Body of pancreas (tissue), 4 donors: ENCODE measurements at places on chromosomes 4 and X. TPM values are rescaled to one million over a fixed set of nuclear protein-coding genes. Genes with fewer than 3 reads are reported as not detected.

- no peaks in the 10 kb centered on the region for H3K27me3 ChIP-seq
- H3K4me3 ChIP-seq: no peak overlapping the region
- no peak for DNase-seq
- no peaks in the 10 kb centered on the region for H3K4me1 ChIP-seq
These were observed 152.7 kb downstream of the GABRG1 start for GRCh38 chr4:45971108-45971507.

DNA sequence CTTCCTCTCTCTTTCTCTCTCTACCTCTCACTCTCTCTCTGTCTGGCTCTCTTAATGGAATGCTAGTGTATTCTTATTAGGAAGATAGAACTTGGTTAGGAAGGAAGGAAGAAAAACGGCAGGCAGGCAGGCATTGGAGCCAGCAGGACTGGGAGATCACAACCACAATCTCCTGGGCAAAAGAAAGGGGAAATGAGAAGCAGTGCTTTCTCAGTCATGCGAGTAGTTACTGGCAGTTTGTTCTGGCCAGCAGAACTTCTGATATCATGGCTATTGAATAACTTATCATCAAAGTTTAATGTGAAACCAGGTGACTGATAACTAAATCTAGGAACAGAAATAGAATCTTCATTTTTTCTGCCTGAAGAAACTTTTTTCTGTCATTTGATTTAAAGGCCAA is 60.9 kb upstream of the PAGE1 start:
- H3K27ac ChIP-seq: no peak overlapping the region
- H3K4me3 ChIP-seq: no peak overlapping the region
- no peaks in the 10 kb centered on the region for H3K27me3 ChIP-seq
- H3K36me3 ChIP-seq: no peaks in the 10 kb centered on the region

The DSPP gene
- not detected for total RNA-seq

- no peaks in the 10 kb centered on the region for H3K36me3 ChIP-seq
- H3K27me3 ChIP-seq: no peaks in the 10 kb centered on the region
- no peak overlapping the region for H3K4me3 ChIP-seq
- no peak overlapping the region for H3K27ac ChIP-seq
- H3K4me1 ChIP-seq: no peaks in the 10 kb centered on the region
These were observed 26.3 kb upstream of the ZMAT1 start for GRCh38 chrX:101958139-101958538.

The IL2 gene
- not detected for total RNA-seq

GRCh38 chr4:40845154-40845835 is 95.5 kb downstream of the NSUN7 start:
- H3K27ac ChIP-seq: no peak overlapping the region
- DNase-seq: no peak
- no peaks in the 10 kb centered on the region for H3K36me3 ChIP-seq
- H3K4me1 ChIP-seq: no peaks in the 10 kb centered on the region
- no peak overlapping the region for H3K4me3 ChIP-seq

DNA sequence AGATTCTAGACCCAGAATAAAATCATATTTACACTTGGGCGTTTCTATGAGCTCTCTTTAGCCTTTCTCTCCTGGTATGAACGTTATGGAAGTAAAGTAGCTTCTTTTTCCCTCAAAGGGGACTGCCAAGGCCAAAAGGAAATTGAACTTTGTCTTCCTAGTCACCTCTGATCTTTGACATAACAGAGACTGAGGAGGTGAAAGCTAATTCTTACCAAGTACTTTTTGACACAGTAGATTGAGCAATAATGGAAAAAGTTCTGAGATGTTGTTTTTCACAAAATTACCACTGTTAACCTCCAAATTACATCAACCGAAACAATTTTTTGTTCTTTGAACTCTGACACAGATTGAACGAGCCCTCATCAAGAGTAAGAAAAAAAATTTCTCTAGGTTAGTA is 318.4 kb downstream of the TEX13A start:
- H3K4me3 ChIP-seq: no peak overlapping the region
- H3K36me3 ChIP-seq: no peaks in the 10 kb centered on the region
- H3K27ac ChIP-seq: no peak overlapping the region
- H3K4me1 ChIP-seq: no peaks in the 10 kb centered on the region

- no peaks in the 10 kb centered on the region for H3K27me3 ChIP-seq
- no peaks in the 10 kb centered on the region for H3K4me1 ChIP-seq
- no peaks in the 10 kb centered on the region for H3K36me3 ChIP-seq
- no peak overlapping the region for H3K27ac ChIP-seq
- H3K4me3 ChIP-seq: no peak overlapping the region
These were observed 552.7 kb upstream of the TENM3 start for GRCh38 chr4:181690498-181690897.

The CXCL8 gene
- total RNA-seq: 3.9 TPM

DNA sequence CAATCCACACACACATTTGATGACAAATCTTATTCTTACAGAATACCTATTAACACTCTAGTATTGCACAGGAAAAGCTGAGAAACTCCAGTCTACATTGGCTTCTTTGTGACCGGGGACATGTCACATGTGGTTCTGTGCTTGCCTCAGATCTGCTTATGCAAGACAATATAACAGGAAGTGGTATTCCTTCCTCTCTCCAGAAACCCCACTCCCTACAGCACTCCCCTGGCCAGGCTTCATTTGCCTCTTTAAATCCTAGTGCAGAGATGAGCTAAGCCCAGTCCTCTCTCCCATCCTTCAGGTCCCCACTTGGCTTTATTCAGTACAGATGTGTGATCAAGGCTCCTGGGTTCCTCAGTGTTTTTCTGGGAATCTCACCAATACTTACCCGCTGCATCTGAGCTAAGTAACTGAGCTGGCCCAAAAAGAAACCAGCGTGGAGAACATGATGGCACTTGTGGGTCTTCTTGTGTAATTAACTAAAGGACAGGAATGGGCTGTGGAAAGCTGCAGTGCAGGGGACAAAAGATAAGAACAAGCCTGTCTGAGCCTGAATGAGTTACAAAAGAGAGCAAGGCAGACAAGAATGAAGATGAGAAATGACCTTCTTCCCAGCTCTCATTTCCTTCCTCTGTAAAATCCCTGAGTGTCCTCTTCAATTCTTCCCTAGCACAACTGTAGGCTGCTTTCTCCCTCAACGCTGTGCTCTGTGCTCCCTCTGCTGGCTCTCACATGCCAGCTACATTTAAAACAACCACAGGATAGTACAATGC is 105.6 kb downstream of the HNRNPD start:
- peak; percentile 59 for DNase-seq
- H3K27ac ChIP-seq: no peak overlapping the region
- no peaks in the 10 kb centered on the region for H3K36me3 ChIP-seq
- no peaks in the 10 kb centered on the region for H3K27me3 ChIP-seq
- H3K4me3 ChIP-seq: no peak overlapping the region

DNA sequence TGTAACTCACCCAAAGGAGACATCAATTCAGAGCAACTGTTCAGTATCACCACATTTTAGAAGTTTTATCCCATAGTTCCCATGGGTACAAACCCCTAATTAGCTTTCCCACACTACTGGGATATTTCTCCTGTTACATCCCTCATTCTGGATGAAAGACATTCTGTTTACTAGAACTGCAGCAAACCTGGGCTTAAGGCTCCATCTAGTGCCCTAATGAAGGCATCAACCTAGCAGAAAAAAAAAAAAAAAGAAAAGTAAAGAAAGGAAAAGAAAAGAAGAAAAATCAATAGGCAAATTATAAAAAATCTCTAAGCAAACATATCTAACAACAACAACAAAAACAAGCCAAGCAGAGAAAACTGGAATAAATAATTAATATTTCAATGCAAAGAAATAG is 133.7 kb upstream of the CPXCR1 start:
- no peak overlapping the region for H3K4me3 ChIP-seq
- no peak for DNase-seq
- H3K27me3 ChIP-seq: no peaks in the 10 kb centered on the region
- H3K36me3 ChIP-seq: no peaks in the 10 kb centered on the region
- H3K4me1 ChIP-seq: no peaks in the 10 kb centered on the region
- no peak overlapping the region for H3K27ac ChIP-seq

DNA sequence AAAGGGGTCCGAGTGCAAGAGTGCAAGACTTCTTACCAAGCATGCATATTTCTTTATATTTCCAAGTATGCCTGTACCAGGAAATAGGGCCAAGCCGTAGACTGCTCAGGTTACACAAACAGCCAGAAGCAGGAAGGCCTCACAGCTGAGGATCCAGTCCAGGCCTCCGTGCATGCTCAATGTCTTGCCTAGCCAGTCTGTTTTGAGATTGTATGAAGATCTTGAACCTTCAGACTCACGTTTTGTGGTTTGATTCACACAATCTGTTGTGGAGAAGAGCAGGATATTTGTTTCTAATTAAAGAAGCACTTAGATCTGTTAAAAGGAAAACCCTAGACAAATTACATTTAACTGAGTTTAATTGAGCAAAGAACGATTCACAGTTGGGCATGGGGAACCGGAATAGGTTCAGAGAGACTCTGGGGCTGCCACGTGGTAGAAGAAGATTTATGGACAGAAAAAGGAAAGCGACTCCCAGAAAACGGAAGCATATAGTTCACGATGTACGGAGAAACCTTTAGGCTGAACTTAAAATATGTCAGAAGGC is 1.2 kb downstream of the MGST2 start:
- no peaks in the 10 kb centered on the region for H3K27me3 ChIP-seq
- H3K4me1 ChIP-seq: peaks cover 70% of the 10 kb centered on the region
- H3K4me3 ChIP-seq: no peak overlapping the region
- peak overlapping the region; percentile 91 for H3K27ac ChIP-seq
- no peaks in the 10 kb centered on the region for H3K36me3 ChIP-seq

DNA sequence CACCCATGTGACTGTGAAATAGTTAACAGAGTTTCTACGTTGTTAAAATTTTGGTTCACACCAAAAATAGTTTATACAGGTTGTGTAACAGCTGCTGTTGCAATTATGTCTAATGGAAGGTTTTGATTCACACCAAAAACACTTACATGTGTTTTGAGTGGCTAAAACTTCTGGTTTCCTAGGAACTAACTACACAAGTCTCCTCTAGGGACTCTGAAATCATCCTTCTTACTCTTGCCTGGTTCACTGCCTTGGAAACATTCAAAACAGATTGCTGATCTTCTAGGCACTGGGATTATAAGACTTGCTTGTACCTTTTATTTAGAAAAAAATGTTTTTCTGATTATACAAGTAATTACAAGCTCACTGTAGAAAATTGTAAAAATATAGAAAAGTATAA is 14.9 kb upstream of the MORC4 start:
- H3K4me1 ChIP-seq: no peaks in the 10 kb centered on the region
- H3K27ac ChIP-seq: no peak overlapping the region

DNA sequence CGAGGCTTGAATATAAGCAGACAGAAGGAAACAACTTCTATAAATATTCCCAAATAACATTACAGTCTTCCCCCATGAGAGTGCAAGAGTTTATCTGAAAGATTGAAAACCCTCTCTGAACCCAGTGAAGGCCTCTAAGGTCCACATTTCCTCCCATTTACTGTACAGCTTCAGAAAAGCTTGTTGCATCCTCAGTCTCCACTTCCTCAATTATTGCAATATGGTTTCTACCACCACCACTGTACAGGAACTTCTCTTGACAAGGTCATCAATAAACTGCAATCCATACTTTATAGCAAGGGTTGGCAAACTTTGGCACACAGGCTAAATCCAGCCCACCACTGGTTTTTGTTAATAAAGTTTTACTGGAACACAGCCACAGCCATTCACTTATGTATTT is 239.0 kb downstream of the THOC2 start:
- H3K27me3 ChIP-seq: no peaks in the 10 kb centered on the region
- no peak for DNase-seq
- no peaks in the 10 kb centered on the region for H3K36me3 ChIP-seq
- H3K4me3 ChIP-seq: no peak overlapping the region

DNA sequence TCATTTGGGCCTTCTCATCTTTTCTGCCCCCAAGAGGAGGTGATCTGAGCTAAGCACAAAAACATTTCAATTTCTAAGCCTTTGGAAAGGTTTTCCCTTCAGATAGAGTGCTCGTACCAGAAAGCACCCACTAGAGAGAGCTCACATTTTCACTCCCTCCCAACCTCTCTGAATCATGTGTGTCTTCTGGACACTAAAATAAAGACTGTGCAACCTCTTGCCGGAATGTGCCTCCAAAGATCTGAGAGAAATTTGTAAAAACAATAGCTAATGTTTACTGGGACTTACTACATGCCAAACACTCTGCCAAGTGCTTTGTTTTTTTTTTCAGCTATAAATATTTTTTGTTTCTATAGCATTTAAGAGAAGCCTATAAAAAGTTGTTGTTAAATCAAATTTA is 120.6 kb upstream of the LNX1 start:
- H3K4me1 ChIP-seq: peaks cover 3% of the 10 kb centered on the region
- H3K36me3 ChIP-seq: no peaks in the 10 kb centered on the region
- H3K4me3 ChIP-seq: no peak overlapping the region

DNA sequence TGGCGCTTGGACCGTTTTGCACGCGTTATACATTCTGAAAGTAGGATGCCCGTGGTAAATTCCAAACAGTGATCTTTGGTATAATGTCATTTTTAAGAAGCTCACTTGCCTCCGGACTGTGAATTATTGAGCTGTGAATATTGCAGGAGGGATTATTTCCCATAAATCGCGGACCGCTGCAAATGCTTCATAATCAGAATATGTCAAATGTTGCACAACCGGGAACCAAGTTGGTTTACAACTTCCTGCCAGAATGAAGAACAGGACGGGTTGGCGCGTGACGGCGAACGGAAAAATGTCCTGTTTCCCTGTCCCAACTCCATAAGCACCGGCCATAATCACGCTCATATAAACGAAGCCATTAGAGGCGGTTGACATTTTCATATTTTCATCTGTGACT is 67.6 kb downstream of the SHOX start:
- no peak for DNase-seq
- no peaks in the 10 kb centered on the region for H3K36me3 ChIP-seq
- no peak overlapping the region for H3K4me3 ChIP-seq
- no peaks in the 10 kb centered on the region for H3K27me3 ChIP-seq
- no peak overlapping the region for H3K27ac ChIP-seq

DNA sequence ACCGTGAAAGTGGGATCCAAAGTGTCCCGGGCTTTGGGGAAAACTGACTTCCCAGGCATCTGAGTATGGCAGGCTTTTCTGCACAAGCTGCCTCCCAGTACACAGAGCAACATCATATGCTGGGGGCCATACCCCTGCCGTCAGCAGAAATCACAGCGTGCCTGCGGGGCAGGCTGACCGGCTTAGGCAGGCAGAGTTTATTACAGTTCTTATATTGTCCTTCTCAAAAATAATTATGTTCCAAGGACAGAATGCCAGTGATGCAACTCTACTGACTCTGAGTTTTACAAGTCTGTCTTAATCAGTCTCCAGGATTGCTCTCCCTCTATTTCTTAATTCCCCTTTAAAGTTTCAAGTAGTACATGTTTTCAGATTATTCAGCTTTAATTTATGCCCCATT is 37.0 kb downstream of the IL21 start:
- no peaks in the 10 kb centered on the region for H3K36me3 ChIP-seq
- no peak for DNase-seq
- no peaks in the 10 kb centered on the region for H3K4me1 ChIP-seq

GRCh38 chrX:88584283-88584682 is 162.7 kb upstream of the CPXCR1 start:
- no peaks in the 10 kb centered on the region for H3K27me3 ChIP-seq
- H3K36me3 ChIP-seq: no peaks in the 10 kb centered on the region
- H3K4me1 ChIP-seq: no peaks in the 10 kb centered on the region
- H3K27ac ChIP-seq: no peak overlapping the region
- H3K4me3 ChIP-seq: no peak overlapping the region
- no peak for DNase-seq

- no peaks in the 10 kb centered on the region for H3K4me1 ChIP-seq
- H3K27ac ChIP-seq: no peak overlapping the region
- no peak overlapping the region for H3K4me3 ChIP-seq
- no peak for DNase-seq
These were observed 104.0 kb downstream of the CPZ start for GRCh38 chr4:8696369-8697127.

The CXCL11 gene
- not detected for total RNA-seq

The PDLIM3 gene
- total RNA-seq: 22.1 TPM

The THAP9 gene
- total RNA-seq: 0.33 TPM
